NCI-H1694 treated with DMSO at 0.1 percent for 48 hours (cell line): ENCODE measurements at places on chromosomes 16 and 17.

GRCh38 chr16:78773291-78773702 lies 673.8 kb downstream of the WWOX start:
- no peak for DNase-seq

- no peak for DNase-seq
Measured at GRCh38 chr16:75415169-75415905, 18.0 kb downstream of the CFDP1 start.

DNA sequence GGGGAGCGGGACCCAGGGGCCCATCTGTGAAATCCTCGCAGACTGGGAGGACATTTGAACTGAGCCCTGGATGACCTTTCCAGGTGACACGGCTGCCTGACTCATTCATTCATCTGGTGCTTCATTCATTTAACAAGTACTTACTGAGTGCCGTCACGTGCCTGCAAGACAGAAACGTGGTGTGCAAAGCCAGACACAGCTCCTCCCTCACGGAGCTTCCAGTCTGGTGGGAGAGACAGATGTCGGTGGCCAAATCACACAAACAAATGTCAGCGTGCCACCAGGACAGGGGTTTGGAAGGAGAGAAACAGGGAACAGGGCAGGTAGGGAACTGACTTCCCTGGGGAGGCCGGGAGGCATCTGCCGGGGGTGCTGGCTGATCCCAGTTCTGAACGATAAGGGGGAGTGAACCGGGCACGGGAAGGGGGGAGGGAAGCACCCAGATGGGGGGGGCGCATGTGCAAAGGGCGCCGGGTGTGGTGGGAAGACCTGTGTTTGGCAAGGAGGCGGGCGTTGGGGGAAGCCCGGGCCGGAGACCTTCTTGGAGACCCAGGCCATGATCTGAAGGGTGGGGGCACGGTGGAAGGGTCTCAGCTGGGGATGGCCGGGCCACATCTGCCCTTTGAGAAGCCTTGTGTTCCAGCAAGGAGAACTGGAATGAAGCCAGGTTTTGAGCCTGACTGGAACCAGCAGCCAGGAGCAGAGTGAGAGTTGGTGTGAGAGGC lies 93.6 kb upstream of the CIBAR2 start:
- no peak for DNase-seq

DNA sequence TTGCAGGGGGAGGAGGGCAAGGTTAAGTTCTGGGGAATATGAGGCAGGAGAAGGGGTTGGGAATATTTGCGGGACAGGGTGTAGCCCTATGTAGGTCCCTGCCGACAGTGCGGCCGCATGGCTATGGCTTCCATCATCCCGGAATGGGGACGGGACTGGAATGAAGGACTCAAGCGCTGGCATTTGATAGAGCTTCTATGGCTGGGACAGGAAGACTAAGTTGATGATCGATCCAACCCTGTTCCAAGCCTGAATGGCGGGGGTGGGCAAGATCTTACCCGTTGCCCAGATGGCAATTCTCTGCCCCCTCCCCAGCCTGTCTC lies 47.1 kb downstream of the SRCIN1 start:
- peak; percentile 46 for DNase-seq

DNA sequence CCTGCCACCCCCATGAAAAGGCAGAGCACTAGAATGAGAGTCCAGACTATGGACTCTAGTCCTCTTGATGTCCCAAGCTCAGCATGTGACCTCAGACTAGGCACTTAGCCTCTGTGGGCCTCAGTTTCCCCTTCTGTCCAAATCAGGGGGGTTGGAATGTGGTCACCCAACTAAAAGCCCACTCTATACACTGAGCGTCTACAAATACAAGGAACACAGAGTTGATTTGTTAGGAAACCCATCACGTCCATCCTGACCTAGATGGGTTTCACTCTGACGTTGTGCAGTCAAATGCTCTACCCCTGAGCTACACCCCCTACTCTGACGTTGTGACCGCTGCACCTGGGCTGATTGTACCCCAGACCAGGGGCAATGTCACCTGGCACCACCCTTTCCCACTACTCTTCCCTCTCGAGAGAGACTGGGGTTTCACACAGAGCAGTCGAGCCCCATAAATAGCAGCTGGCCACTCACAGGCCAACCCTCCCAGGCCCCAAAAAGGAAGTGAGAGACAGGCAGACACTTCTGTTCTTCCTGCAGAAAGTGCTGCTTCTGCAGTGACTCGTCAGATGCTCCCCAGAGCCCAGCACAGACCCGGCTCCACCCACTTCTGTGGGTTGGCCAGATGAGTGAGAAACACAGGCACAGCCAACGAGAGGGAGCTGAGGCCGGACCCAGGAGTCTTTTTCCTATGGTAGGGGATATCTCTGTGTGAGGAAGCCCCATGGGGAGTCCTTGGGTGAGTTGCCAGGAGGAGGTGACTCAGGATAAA lies 16.1 kb upstream of the TNFRSF13B start:
- no peak for DNase-seq

DNA sequence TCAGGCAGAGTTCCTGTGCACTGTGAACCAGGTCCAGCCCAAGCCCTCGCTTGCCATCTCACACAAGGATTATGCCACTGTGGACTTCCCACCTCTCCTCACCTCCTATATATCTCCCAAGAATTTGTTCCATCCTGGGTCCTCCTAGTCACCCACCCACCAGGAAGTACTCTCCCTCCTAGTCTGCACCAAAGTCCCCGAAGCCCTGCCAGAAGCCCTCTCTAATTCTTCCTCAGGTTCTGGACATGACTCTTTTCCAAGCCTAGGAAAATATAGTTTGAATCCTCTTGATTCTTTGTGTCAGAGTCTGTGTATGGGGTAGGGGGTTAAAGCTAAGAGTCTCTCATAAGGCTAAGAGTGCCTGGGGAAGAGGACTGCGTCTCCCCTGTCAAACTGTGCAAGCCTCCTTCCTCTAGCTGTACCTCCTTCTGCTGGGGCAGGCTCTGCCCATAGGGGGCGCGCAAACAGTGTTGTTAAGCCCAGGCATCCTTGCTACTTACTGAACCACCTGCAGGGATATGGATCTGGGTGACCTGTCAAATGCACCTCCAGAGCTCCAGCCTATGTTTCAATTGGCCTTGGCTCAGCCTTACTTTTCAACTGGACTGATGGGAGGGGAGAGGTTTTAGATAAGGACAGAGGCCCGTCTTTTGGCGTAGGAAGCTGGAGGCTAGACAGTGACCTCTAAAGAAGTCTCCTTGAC lies 16.6 kb upstream of the DLX4 start:
- DNase-seq = peak; percentile 79

GRCh38 chr17:27414271-27414670 lies 42.0 kb upstream of the KSR1 start:
- DNase-seq = no peak

GRCh38 chr16:61471737-61472136 lies 564.5 kb downstream of the CDH8 start:
- no peak for DNase-seq

DNA sequence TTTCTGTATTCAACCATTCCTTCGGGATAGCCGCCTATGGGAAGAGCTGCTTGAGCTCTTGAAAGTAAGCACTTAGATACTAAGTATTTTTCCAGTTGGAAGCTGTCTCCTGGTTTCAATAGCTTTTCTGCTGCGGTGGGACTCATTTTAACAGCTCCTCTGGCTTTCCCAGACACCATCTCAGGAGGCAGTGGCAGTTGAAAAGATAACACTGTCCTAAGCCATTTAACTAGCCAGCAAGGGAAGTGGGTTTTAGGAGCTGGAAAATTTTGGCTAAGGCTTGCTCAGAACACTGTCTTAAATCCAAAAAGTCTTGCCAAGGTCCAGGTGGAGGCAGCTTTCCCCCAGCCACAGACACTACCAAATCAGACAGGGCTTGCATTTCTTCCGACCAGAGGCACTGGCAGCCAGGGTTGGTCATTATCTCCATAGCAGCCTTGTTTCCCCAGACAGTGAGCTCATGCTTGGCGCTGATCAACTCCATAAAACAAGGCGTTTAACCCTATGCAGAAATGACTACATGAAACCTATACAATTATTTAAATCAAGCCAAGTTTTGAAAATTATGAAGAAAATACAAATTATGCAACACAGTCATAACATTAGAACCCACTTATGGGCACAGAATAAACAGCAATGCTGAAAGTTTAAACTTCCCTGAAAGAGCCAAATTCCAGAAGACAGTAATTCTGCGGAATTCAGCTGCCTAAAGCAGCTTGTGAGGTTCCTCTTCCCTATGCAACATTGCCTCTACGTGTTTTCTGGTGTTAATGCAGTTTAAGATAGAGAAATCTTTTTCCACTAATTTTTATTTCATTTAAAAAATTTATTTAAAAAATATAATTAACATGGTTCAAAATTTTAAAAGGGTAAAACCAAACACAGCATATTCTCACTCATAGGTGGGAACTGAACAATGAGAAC lies 25.0 kb downstream of the GABARAPL2 start:
- DNase-seq = no peak

GRCh38 chr17:56947741-56948140 lies 13.1 kb downstream of the COIL start:
- no peak for DNase-seq

DNA sequence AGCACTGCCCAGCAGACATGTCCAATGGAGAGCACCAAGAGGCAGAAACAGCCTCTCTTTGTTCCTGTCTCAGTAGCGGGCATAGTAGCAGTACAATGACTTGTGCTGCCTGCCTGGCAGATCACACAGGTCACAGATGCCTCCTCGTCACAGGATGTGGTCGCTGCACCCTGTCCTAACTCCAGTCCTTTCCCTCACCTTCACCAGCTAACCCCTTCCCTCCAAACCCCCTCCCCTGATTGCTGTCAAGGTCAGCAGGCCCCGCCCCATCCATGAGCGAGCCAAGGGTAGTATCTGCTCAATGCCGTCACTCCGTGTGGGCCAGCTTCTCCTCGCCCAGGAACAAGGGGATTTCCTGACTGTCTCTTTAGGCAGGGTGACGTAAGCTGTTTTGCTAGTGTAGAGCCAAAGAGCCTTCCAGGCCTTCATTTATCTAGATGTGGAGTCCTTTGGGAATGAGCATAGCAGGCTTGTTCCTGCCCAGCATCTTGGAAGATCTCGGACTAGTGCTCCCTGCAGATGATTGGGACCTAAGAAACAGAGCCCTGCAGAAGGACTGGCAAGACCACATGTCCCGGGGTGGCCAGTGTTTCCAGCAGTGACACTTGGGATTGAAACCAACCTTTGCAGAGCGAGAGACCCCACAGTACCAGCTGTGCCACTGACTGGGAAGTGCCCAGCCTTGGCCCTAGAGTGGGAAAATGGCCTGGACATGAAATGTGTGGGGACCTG lies 75.9 kb upstream of the TNRC6C start:
- peak; percentile 37 for DNase-seq

- DNase-seq = no peak
Measured at GRCh38 chr16:65071433-65072311, 50.2 kb downstream of the CDH11 start.

DNA sequence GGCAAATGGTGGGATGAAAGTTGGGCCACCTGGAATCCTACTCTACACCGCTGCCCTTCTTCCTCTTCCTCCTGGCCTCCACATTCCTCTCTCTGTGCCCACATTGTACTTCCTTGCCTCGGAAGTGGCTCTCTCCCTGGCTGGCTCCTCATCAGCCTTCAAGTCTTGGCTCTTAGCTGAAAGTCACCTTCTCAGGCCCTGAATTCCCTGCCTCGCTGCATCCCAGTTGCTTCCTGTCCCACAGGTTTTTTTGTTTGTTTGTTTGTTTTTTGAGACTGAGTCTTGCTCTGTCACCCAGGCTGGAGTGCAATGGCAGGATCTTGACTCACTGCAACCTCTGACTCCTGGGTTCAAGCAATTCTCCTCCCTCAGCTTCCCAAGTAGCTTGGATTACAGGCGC lies 2.6 kb upstream of the PAM16 start:
- DNase-seq = no peak

GRCh38 chr16:24140730-24141129 lies 115.4 kb upstream of the CACNG3 start:
- DNase-seq = no peak

DNA sequence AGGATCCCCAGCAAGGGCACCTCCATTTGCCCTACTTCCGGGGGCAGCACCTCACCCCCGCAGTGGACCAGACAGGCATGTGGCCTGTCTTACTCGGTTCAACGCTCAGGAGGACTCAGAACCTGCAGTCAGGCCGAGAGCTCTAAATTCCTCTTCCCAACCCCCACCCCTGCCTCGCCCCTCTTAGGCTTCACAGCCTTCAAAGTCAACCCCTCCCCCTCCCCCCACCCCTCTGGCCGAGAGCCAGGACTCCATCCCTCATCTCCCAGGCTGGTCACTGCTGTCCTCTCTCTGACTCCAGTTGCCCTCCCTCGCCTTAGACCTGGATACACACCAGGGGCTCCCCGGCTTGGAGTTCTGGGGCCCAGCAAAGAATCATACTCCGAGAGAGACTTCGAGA lies 8.1 kb upstream of the HS3ST6 start:
- DNase-seq = no peak

GRCh38 chr17:40090237-40091119 lies 9.9 kb downstream of the NR1D1 start:
- peak; percentile 36 for DNase-seq

DNA sequence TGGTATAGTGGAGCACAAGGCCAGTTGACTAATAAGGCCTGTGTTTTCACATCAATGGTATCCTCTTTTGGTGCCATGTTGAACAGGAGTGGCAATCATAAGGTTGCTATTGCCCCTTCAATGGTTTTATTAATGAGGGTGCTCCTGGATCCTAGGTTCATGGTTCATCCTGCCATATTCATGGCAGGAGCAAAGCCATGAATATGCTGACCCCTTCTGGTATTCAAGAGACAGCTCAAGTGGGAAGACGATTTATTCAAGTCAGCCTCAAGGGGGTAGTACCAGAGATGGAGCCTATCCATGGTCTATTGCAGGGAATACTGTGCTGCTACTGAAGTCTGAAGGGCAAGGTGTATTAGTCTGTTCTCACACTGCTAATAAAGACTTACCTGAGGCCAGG lies 2.6 kb downstream of the ABCA9 start:
- DNase-seq = no peak

GRCh38 chr17:31697838-31698237 lies 161.2 kb downstream of the COPRS start:
- DNase-seq = no peak

DNA sequence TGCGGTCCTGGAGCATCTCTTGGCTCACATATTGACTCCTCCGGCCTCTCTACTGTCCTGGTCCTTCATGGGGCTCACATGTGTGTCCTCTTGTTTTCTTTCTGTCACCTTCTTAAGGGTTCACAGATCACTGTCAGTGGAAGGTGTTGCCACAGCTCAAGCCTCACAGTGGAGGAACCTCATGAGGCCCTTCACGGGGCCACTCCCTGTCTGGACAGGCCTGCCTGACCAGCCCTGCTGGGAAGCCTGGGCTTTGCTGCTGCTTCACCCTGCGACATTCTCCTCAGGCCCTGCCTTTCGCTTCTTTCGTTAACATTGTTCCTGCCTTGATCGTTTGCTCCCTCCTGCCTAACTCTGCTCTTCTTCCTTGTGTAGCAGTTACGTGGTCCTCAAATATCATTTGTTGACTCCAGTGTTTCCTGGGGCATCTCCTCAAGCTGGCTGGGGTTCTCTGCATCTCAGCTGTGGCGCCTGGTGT lies 55.9 kb downstream of the WDR45B start:
- DNase-seq = no peak
